ENCODE measurements at places on chromosomes 3 and 15.
A peak's percentile ranks its signal among the peaks of the same experiment; 100 is the strongest.

DNA sequence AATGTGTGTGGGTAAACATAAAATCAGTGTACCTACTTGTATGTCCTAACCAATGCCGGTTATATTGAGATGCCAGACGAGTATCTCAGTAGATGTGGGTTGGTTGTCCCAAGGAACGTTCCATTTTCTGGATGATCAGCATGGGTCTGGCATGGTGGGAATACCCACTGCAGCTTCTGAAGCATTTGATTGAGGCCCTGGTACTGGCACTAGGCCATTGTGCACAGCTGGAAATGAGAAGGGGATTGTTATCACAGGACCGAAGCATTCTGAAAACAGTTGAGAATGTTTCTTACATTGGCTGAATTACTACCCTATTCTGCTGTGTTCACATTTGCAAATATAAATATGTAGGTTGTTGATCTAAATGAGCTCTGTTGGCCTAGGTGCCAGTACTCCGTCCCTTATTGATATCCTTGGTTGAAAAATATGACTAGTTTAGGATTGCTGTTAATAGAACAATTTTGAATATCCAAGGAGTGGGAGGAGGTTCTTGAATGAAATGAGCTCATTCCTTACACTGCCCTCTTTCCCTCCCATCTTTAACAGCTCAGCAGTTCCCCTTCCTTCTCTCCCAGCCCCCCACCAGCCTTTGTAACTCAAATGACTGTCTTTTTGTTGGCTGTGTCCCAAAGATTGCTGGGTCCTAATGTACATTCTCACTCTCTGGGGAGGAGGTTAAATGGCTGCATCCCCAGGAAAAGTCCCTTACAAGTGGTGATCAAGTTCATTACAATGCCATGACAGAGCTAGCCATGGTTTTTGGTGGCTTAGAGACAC lies 293.3 kb upstream of the TPM1 start:
- no peaks in the 10 kb centered on the region for H3K36me3 ChIP-seq
- H3K27me3 ChIP-seq, result no peaks in the 10 kb centered on the region
- no peaks in the 10 kb centered on the region for H3K4me1 ChIP-seq
- no peak overlapping the region for H3K4me3 ChIP-seq

GRCh38 chr3:33773637-33774036 lies 24.8 kb upstream of the PDCD6IP start:
- no peak for DNase-seq
- H3K4me3 ChIP-seq, result no peak overlapping the region
- no peak overlapping the region for H3K27ac ChIP-seq
- H3K4me1 ChIP-seq, result no peaks in the 10 kb centered on the region
- no peaks in the 10 kb centered on the region for H3K27me3 ChIP-seq

GRCh38 chr3:89101921-89102320 lies 5.5 kb upstream of the EPHA3 start:
- DNase-seq, result no peak
- no peaks in the 10 kb centered on the region for H3K36me3 ChIP-seq
- H3K4me1 ChIP-seq, result no peaks in the 10 kb centered on the region
- H3K27ac ChIP-seq, result no peak overlapping the region
- H3K4me3 ChIP-seq, result no peak overlapping the region
- H3K27me3 ChIP-seq, result no peaks in the 10 kb centered on the region

DNA sequence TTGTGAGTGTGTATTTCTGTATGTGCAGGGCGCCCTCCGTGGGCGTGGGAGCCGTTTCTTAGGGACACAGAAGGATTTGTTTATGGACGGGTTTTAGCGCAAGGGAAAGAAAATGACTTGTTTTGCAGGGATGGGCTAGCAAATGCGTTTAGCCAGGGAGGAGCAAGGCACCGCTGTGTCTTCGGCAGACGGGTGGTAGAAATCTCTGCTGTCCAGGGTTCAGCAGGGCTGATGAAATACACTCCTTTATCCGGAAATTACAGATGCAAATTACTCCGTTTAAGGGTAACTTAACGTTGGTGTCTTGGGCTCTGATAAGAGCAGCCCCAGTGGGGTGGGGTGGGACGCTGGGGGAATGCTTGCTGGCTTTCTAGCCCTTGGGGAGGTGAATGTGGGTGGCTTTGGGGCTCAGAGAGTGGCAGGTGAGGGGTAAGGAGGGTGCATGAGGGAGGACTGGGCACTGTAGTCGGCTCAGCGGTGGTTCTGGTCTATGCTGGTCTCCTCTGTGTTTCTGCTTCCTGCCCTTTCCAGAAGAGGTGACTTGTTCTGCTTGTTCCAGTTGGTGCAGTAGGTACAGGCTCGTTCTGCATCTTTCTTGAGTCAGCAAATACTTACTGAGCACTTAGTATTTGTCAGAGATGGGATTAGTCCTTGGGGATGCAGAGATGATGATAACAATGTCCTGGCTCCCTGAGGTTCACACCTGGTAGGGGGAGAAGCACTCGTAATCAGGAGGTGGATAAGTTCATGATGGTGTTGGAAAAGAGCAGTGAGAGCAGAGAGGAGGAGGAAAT lies 954 bp downstream of the SV2B start:
- H3K4me3 ChIP-seq, result peak overlapping the region; percentile 46
- peaks cover 6% of the 10 kb centered on the region for H3K27me3 ChIP-seq

GRCh38 chr15:98549003-98549402 lies 99.3 kb upstream of the IGF1R start:
- H3K4me3 ChIP-seq, result peak overlapping the region; percentile 58
- peaks cover 23% of the 10 kb centered on the region for H3K4me1 ChIP-seq
- H3K27ac ChIP-seq, result peak overlapping the region; percentile 96
- no peaks in the 10 kb centered on the region for H3K36me3 ChIP-seq
